K562 (cell line): ENCODE measurements at places on chromosomes 5 and 9.

- DNase-seq = no peak
Observed at GRCh38 chr9:18366184-18366583, 107.8 kb upstream of the ADAMTSL1 start.

DNA sequence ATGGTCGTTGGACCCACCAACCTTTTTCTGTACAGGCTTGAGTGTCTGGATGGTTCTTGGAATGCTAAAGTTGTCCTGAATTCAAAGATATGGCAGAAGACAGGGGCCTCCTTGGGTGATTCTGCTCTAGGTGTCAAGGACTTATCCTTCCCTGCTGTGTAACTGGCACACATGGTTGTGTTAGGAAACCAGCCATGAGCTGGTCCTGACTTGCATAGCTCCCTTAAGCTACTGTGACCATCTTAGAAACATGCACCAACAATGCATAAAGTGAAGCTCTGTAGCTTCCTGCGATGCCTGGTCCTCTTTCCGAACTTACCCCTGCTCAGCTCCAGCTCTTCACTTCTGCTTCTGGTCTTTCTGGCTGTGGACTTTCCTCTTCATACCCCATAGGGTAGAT, 224.6 kb downstream of the TLE4 start:
- no peak for DNase-seq

- DNase-seq = no peak
Observed at GRCh38 chr9:106322706-106323245, 540.2 kb upstream of the ZNF462 start.

GRCh38 chr5:179914032-179914755, 6.5 kb upstream of the TBC1D9B start:
- no peak for DNase-seq

GRCh38 chr5:51539232-51539631, 156.0 kb downstream of the ISL1 start:
- no peak for DNase-seq

- DNase-seq = peak; percentile 27
Observed at GRCh38 chr5:123035360-123035917, 1.1 kb downstream of the PPIC start.

GRCh38 chr9:78669591-78669990, 372.7 kb downstream of the PSAT1 start:
- DNase-seq = no peak

GRCh38 chr5:140883373-140883772, 1.4 kb downstream of the PCDHA13 start:
- no peak for DNase-seq

- DNase-seq = no peak
Observed at GRCh38 chr9:127349483-127350113, 47.4 kb upstream of the SLC2A8 start.

DNA sequence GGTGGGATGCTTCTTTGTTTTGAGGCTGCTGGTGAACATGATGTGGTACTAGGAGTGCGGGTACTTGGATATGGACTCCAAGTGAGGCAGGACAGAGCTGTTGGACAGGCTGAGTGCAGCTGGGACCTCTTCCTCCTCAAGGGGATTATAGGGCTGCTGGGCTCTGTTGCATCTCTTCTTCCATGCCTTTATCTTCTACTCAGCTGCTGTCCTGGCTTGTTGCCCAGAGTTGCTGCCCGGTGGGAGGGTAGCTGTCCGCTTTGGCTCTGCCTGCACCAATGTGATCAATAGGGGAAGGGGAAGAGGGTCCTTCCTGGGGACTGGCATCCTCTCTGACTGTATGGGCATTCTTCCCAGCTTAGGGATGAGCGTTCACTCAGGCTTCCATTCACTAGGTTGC, 1217.9 kb upstream of the ACO1 start:
- no peak for DNase-seq

DNA sequence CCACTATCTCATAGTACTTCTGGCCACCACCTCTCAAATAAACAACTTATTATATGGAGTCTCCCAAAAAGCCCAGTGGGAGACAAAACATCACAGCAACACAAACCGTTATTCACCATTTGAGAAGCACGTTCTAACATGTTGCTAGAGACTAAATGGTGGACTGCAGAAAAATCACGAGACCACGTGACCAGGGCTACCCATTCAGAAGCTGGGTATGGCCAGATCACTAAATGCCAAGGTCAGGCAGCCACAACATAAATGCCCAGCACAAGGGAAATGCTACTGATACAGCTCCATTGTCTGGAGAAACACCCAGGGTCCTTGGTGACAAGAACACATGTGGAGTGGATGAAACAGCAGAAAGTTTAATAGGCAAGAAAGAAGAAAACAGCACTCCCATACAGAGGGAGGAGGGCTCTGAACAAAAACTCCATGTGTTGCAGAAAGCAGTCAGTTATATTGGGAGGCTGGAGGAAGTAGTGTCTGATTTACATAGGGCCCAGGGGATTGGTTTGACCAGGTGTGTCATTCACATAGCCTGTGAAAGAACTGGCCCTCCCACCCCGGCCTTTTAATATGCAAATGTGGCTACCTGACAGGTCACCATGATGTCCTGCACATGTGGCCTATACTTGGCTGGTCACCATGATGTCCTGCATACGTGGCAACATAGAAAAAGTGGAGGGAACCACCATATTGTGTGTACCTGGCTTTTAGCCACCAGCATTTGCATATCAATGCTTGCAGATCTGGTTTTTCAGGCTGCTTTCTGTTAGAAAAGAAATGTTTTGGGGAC, 97.2 kb downstream of the TRIM36 start:
- DNase-seq = no peak

GRCh38 chr9:16262477-16263261, 607.8 kb downstream of the BNC2 start:
- DNase-seq = no peak

- DNase-seq = no peak
Observed at GRCh38 chr5:38234737-38235136, 23.6 kb upstream of the EGFLAM start.

GRCh38 chr5:10059556-10059955, 190.1 kb downstream of the ATPSCKMT start:
- DNase-seq = no peak

DNA sequence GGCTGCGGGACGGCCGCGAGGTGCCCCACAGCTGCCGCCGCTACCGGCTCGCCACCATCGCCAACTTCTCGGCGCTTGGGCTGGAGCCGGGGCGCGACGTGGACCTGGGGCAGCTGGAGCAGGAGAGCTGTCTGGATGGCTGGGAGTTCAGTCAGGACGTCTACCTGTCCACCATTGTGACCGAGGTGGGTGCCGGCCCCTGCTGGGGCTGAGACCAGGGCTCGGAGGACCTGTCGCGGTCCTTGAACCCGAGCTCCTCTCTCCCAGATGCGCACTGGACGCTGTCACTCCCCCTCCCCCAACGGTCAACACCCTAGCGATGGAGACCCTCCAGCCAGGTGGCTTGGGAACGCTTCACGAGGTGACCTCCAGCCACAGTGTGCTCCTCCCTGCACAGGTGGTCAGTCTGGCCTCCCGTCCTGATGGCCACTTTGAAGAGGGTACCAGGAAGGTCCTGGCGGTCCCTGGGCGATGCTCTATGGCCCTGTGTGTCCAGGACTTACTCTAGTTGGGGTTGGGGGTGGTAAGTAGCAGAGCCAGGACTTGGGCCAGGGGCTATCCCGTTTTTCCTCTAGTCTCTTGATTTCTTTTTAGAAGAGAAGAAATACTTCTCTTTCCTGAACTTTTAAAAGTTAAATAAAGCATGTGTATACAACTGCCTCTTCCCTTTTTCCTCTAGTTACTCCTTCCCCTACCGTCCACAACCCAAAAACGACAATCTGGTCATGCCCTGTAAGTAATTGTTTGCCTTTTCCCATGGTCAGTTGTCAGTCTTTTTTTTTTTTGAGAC, 866 bp downstream of the SLC22A5 start:
- peak; percentile 36 for DNase-seq

DNA sequence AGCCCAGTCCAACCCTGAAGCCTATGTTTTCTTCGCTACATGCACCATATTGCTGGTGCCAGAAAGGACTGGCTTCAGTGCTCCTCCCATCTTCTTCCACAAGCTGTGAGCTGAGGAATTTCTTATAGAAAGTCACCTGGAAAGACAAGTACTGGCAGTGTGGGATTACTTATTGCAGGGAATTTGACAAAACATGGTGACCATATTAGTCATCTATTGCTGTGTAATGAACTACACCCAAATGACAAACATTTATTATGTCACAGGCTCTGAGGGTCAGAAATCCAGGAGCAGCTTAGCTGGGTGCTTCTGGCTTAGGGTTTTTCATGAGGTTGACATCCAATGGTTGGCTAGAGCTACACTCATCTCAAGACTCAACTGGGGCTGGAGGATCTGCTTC, 75.5 kb downstream of the ENTREP1 start:
- no peak for DNase-seq

- no peak for DNase-seq
Observed at GRCh38 chr5:96573513-96573894, 88.7 kb upstream of the CAST start.

GRCh38 chr9:2192356-2192979, 177.3 kb downstream of the SMARCA2 start:
- DNase-seq = no peak

DNA sequence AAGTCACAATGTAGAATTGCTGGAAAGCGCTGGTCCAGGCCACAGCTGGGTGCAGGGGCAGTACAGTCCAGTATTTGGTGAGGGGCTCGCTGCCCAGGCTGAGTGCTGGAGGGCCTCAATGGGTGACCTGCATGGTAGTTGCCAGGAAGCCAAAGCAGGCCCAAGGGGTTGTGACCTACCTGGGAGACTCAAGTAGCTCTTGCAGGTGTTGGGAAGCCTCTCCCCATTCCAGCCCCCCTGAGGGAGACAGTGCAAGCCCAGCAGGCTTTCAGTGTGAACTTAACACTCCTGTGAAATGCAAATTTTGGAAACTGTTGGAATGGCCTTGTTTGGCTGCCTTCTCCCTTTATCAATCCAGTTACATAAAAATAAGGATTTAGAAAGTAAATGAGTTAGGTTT, 13.9 kb downstream of the KDM4C start:
- no peak for DNase-seq

GRCh38 chr5:60185231-60186099, 291.9 kb upstream of the PDE4D start:
- DNase-seq = no peak

GRCh38 chr5:130692770-130693169, 472.3 kb downstream of the HINT1 start:
- DNase-seq = no peak

DNA sequence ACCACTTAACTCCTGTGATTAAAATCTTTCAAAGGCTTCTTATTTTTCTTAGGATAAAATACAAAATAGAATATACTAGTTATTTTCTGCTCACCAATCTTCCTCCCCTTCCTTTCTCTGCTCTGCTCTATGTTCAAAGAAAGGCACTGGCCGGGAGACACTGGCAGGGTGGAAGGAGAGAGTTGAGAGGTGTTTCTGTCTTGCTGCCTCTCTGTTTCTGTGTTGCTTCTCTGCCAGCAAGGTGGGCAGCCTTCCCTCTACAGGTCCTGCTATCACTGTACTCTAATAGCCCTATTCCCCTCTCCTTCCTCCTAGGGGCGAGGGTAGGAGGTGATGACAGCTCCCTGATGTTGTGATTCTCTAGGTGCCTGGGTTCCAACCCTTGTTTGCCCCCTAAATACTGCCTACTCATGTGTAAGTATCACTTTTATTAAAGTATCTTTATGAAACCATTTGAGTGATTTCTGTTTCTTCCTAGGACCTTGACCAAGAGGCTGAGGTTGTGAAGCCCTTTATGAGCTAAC, 515.1 kb downstream of the TLE4 start:
- no peak for DNase-seq

GRCh38 chr9:132011896-132012295, 67.8 kb downstream of the MED27 start:
- DNase-seq = no peak

DNA sequence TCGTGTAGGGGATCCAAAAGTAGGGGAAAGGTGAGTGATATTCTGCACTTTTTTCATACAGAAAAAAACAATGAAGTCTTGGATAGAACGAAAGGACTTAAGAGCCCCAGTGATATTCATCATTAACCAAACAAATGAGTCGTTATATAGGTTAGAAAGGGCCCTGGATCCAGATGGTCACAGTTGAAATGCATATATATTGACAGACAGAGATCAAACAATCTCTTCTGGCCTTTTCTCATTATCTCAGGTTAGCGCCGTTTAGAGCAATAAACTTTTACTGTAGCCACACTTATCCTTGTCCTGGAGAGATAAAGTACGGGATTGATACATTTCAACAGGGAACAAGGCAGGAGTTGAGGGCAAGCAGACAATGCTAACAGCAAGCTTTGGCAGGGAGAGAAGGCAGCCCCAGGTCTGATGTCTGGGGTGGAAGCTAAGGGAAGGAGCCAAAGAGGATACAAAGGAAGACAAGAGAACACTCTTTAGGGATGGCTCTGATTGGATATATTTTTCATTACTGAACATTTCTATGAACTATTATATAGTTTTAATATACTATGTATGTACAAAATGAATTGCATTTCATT, 77.0 kb downstream of the LIFR start:
- DNase-seq = no peak

GRCh38 chr5:67124556-67124955, 72.0 kb downstream of the CD180 start:
- DNase-seq = no peak

GRCh38 chr9:127447416-127448111, 3.6 kb downstream of the RPL12 start:
- DNase-seq = no peak

GRCh38 chr5:168793841-168794837, 215.0 kb upstream of the PANK3 start:
- DNase-seq = peak; percentile 7

- DNase-seq = no peak
Observed at GRCh38 chr5:120848883-120849282, 384.8 kb downstream of the PRR16 start.

- DNase-seq = no peak
Observed at GRCh38 chr9:73995836-73996235, 501.3 kb upstream of the RORB start.

- no peak for DNase-seq
Observed at GRCh38 chr9:2622461-2623287, 1.1 kb downstream of the VLDLR start.

DNA sequence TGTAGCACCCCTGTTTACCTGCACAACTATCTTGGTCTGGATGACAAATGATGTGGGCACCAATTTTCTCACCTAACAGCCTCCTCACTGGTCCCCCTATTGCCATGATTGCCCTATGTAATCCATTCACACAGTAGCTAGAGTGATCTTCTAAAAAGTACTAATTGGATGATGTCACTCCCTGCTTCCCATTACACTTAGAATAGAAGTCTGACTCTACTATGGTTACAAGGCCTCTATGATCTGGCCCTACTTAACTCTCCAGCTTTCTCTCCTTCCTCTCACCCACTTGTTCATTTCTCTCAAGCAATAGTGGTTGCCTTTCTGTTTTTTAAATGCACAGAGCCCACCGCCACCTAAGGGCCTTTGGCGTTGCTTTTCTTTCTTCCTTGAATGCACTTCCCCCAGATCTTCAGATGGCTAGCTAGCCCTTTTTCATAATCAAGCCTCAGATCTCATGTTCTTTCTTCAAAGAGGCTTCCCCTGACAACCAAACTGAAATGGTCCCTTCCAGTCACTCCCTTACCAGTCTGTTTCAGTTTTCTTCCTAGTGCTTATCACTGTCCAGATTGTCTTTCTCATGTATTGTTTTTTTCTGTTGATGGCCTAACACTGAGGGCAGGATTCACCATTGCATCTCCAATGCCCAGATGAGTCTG, 8.7 kb downstream of the IGIP start:
- no peak for DNase-seq
